ENCODE measurements at places on chromosomes 4 and X. TPM values are rescaled to one million over a fixed set of nuclear protein-coding genes. Genes with fewer than 3 reads are reported as not detected.

GRCh38 chr4:133775881-133776280 is 425.7 kb downstream of the PABPC4L start:
- no peak overlapping the region for H3K4me3 ChIP-seq
- H3K36me3 ChIP-seq, result peaks cover 16% of the 10 kb centered on the region
- no peak for DNase-seq
- no peak overlapping the region for H3K27ac ChIP-seq
- H3K4me1 ChIP-seq, result no peaks in the 10 kb centered on the region

GRCh38 chrX:155544881-155545280 is 67.9 kb downstream of the TMLHE start:
- no peak overlapping the region for H3K4me3 ChIP-seq
- H3K36me3 ChIP-seq, result peaks cover 41% of the 10 kb centered on the region
- DNase-seq, result no peak
- H3K27ac ChIP-seq, result no peak overlapping the region

DNA sequence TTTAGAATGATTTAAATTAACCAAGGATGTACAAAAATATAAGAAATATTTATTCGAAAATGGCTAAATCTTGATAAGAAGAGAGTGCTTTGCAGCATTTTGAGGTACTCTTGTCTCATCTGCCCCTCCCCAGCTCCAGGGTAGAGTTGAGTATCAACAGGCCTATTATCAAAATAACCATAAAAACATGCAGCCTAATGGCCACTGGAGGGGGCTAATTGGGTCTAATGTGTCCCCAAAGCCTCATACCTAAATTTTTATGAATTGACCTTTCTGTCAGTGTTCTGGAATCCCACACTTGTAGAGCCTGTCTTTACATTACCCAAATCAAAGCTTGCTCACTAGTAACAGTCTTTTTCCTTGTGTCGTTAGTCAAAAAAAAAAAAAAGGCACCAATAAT is 544.9 kb upstream of the CPXCR1 start:
- H3K4me1 ChIP-seq, result no peaks in the 10 kb centered on the region
- no peaks in the 10 kb centered on the region for H3K36me3 ChIP-seq
- no peak overlapping the region for H3K27ac ChIP-seq
- no peak for DNase-seq
- no peaks in the 10 kb centered on the region for H3K27me3 ChIP-seq
- no peak overlapping the region for H3K4me3 ChIP-seq

- no peak for DNase-seq
- peaks cover 12% of the 10 kb centered on the region for H3K36me3 ChIP-seq
- no peaks in the 10 kb centered on the region for H3K27me3 ChIP-seq
- no peaks in the 10 kb centered on the region for H3K4me1 ChIP-seq
These were observed 138.0 kb downstream of the RPA4 start for GRCh38 chrX:97021680-97022079.

DNA sequence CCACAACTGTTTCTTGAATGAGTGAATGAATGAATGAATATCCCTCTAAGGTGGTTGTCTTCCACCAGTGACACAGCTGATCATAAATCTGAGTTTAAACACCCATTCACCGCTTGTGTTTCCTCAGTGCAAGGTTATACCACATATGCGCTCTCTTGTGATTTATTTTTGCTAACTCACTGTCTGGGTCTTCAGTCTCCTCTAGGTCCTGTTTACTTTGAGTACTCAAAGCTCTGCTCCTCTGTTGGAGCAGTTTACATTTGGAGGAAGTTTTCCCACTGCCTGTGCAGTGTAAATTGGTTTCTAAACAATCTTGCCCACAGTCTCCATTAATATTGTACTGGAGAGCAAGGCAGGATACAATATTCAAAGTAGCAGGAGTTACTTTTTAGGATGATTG is 212.6 kb upstream of the JADE1 start:
- no peak overlapping the region for H3K4me3 ChIP-seq
- H3K27ac ChIP-seq, result no peak overlapping the region
- peaks cover 29% of the 10 kb centered on the region for H3K36me3 ChIP-seq
- DNase-seq, result no peak
- H3K27me3 ChIP-seq, result no peaks in the 10 kb centered on the region

DNA sequence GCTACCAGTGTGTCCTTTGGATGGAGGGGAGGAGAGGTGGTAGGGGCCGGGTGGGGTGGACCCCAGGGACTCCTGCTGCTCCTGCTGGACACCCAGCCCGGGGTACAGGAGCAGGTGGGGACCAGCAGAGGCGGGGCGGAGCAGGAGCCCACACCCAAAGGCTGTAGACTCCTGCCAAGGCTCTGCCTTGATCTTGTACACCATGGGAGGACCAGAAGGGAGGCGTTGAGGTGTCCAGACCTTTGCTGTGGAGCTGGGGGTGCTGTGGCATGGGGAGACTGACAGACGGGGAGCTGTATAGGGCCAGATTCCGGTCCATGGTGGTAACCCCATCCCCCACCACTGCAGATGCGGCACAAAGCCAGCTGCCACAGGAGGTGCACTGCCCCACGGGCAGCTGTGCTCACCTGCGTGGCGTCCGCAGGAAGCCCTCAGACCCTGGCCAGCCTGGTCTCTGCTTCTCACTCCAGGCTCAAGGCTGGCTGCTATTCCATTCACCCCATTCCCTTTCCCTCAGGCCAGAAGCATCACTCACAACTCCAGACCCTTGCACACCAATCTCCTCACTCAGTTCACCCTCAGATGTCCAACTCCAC is 5.0 kb upstream of the SLC26A1 start:
- H3K27ac ChIP-seq, result no peak overlapping the region
- DNase-seq, result no peak
- H3K27me3 ChIP-seq, result peaks cover 33% of the 10 kb centered on the region
- H3K4me1 ChIP-seq, result no peaks in the 10 kb centered on the region
- H3K36me3 ChIP-seq, result no peaks in the 10 kb centered on the region

DNA sequence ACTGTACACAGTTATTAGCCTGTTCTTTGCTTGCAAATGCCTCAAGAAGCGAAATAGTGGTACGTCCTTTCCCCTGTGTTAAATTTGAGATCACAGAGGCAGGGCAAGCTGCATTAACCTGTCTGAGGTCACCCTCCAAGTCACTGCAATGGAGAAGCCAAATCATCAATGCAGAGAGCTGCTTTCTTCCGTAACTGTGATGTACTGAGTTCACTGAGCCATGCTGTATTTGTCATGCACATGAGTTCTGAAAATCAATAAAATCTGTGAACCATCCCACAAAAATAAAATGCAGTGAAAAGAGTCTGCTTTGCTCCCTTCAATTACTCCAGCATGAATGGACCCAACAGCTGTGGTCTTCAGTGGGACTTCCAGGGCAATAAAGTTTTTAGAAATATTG is 393.5 kb downstream of the KCNIP4 start:
- no peaks in the 10 kb centered on the region for H3K4me1 ChIP-seq
- no peaks in the 10 kb centered on the region for H3K27me3 ChIP-seq
- H3K27ac ChIP-seq, result no peak overlapping the region
- no peak for DNase-seq
- H3K36me3 ChIP-seq, result no peaks in the 10 kb centered on the region
- H3K4me3 ChIP-seq, result no peak overlapping the region

RNF150 gene
- total RNA-seq, result 3.7 TPM

PLK4 gene
- total RNA-seq, result 40.2 TPM

ATXN3L gene
- not detected for total RNA-seq
